ENCODE measurements at places on chromosomes 5 and 9.

DNA sequence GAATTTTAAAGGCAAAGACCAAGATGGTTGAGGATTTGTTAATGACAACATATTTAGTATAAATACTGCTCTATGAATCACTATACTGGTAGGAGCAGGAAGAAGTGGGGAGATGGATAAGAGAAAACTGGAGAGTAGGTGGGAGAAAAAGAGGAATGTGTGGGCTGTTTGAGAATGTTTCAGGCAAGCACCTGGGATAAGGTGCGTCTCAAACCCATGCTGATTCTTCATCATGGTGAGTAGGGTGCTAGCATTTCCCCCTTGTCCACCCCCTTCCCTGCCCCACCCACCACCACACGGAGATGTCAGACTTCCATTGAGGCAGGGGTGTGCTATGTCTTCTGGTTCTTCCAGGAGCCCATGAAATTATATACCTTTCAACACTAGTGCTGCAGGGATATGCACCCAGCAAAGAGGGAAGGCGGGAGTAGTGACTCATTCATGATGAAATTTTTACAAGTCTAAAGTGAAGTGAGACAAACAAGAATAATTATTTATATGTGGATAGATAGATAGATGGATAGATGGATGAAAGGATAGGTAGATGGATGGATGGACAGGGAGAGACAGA lies 54.3 kb downstream of the MTX3 start:
- DNase-seq: no peak

- DNase-seq: peak; percentile 44
Observed at GRCh38 chr5:40680741-40681362, 1.1 kb downstream of the PTGER4 start.

DNA sequence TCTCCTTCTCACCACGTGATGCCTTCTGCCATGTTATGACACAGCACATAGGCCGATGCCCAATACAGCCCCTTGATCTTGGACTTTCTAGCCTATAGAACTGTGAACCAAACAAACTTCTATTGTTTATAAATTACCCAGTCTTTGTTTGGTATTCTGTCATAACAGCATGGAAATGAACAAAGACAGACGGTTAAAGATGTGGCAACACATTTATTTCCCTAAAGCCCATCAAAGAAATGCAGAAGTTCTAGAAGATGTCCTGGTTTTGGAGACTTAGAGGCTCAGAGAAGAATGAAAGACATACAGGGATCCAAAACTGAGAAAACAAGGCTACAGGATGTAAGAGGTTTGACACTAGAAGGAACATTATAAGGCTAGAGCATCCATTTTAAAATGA lies 600.8 kb upstream of the DAB2 start:
- DNase-seq: no peak

- DNase-seq: no peak
Observed at GRCh38 chr9:135858491-135859185, 48.7 kb downstream of the CAMSAP1 start.

DNA sequence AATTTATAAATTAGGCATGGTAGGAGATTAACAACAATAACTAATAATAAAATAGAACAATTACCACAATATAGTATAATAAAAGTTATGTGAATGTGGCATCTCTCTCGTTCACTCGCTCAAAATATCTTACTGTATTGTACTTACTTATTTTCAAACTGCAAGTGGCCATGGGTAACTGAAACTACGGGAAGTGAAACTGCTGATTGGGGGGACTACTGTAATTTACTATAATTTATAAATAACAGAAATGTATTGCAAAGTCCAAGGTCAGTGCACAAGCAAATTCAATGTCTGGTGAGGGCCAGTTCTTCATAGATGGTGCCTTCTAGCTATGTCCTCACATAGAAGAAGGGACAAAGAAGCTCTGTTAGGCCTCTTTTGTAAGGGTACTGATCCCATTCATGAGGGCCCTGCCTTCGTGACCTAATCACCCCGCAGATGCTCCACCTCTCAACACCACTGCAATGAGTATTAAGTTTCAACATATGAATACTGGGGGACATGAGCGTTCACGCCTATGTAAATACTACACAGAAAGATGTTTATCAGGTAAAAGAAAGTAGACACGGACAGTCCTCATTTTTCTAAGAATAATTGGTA lies 39.0 kb downstream of the KCNIP1 start:
- no peak for DNase-seq

- peak; percentile 0 for DNase-seq
Observed at GRCh38 chr9:23375511-23375910, 450.5 kb downstream of the ELAVL2 start.

DNA sequence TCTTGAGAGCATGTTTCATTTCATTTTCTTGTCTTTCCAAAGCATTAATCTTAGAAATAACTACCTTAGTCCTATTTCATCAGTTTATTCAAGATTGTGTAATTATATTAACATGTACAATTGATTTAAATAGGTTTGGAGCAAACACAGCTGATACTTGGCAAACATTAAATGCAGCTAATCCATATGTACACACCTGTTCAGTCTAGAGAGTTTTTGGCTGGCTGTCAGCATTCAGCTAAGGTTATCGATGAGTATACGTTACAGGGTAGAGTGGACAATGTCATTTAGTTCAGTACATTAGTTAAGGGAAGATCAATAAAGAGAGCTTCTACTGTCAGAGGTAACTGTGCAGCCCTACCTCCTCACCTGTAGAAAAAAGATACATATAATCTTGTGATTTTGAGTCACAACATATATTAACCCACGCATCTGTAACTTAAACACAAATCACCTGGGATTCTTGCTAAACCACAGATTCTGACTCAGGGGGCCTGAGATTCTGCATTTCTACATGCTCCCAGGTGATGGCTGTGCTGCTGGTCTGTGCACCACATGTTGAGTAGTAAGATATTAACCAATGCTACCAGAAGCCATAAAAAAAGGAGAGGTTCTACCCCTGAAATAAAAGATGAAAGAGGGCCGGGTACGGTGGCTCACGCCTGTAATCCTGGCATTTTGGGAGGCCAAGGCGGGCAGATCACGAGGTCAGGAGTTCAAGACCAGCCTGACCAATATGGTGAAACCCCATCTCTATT lies 34.1 kb upstream of the PCA3 start:
- DNase-seq: no peak

DNA sequence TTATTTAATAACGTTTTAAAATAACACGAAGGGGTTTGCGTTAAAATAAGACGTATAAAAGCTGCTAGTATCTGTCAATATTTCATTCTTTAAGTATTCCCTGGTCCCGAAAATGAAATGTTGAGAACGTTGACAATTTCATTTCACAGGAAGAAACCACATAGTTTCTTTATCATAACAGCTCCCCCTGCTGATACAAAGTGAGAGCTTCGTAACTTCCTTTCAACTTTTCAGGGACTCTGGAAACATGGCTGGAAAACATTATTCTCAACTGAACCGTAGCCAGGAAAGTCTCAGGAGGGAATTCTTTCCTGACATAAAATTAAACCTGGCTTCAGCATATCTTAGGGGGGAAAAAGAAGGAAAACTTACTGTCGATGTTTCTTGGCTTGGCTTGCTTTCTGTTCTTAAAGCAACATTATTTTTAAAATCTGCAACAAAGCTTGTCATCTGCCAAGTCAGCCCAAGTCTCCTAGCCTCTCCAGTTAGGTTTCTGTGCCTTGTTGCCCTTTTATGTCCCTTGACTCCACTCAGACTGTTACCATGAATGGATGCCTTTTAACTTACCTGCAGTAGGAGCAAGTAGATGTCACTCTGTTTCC lies 122.9 kb upstream of the DAB2 start:
- DNase-seq: peak; percentile 78

All from fibroblast of skin of back (primary cell).